ENCODE measurements at places on chromosomes 6 and 20.

DNA sequence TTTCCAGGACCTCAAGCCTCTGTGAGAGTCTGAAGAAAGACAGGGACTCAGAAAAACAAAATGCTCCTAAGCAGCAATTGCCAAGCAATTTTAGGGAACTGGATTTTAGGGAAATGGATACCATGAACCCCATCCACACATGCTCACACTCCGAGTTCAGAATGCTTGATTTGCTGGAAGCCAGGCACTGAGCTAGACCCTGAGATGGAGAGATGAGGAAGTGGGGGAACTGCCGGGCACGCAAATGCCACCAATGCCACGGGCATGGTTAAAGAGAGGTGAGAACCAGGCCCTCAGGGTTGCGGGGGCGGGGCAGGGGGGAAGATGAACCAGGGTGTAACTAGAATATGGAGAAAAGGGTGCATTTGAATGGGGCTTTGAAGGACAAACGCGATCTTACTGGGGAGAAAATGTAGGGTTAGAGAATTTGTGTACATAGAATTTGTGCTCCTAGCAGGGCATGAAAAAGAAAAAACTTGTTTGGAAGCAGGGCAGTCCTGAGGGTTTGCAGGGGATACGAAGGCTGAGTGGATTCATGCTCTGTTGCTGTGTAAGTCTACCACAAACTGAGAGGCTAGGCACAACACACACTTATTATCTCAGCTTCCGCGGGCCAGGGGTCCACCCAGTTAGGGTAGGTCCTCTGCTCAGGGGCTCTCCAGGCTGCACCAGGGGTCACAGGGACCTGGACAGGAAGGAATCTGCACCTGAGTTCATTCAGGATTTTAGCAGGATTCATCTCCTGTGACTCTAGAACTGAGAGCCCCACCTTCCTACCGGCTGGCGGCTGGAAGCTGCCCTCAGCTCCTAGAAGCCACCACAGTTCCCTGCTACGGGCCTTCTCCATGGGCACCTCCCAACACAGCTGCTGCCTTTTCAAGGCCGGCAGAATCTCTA lies 108.0 kb downstream of the SNX5 start:
- DNase-seq: no peak

GRCh38 chr6:49300443-49300842 lies 162.6 kb downstream of the MMUT start:
- DNase-seq: no peak

DNA sequence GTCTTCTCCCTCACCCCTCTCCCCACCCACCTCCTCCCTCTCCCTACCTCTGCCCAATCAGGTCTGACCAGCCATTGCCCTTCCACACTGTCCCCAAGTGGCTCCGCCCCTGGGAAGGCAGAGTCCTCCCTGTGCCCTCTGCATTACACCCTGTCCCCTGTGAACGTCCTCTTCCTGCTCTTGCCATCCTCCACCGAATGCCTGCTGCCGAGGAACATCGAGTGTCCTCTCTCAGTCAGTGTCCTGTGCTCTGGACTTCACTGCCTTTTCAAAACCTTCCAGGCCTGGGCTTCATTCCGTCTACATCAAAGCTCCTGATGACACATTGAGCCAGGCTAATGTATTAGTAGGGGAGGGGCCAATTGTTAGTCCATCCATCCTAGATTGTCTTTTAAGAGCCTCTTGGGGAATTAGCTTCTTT lies 3.3 kb upstream of the PACSIN1 start:
- DNase-seq: no peak

- peak; percentile 62 for DNase-seq
Observed at GRCh38 chr20:47241345-47241781, 115.1 kb downstream of the ZMYND8 start.

DNA sequence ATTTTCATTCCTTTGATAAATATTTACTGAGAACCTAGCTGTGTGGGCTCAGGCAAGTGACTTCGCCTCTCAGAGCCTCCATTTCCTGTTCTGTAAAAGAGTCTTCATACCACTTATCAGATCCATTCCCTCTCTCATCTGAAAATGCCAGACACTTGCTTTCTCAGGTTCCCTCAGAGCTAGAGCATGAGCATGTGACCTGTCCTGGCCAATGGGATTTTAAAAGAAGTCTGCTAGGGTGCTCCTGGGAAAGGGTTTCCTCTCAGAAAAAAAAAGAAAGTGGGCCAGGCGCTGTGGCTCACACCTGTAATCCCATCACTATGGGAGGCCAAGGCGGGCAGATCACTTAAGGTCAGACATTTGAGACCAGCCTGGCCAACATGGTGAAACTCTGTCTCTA lies 5.3 kb downstream of the KCNB1 start:
- DNase-seq: no peak

- DNase-seq: peak; percentile 42
Observed at GRCh38 chr20:25496968-25497401, 88.3 kb downstream of the NINL start.

GRCh38 chr20:43916881-43917371 lies 2.3 kb downstream of the TOX2 start:
- DNase-seq: peak; percentile 16

GRCh38 chr20:34163307-34163706 lies 51.3 kb upstream of the EIF2S2 start:
- DNase-seq: no peak

- no peak for DNase-seq
Observed at GRCh38 chr6:11778648-11779328, at the start of gene ADTRP. Gene ADTRP, minus strand, starts transcription at chr6:11778803. Its CDS starts 44 bp downstream, at chr6:11778759.

- peak; percentile 89 for DNase-seq
Observed at GRCh38 chr6:132198896-132199295, 202.4 kb downstream of the MOXD1 start.

DNA sequence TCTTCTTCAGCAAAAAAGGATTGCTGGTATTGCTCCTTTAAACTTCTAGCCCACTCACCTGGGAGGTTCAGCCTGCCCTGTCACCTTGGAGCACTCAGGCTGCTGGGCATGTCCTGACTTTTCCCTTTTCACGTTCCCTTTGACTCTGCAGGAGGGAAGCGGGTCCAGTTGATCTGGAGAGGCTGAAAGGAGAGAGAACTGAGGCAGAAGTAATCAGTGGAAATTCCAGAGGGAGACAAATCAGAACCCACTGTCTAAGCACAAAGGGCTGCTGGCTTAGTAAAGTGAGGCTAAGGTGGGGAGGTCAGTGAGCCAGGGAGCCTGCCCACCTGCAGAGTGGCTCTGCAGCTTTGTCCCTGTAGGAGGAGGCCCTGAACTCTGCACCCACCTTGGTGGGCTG lies 9.7 kb upstream of the SYNDIG1 start:
- DNase-seq: no peak

GRCh38 chr20:38083338-38084048 lies 49.9 kb downstream of the RPRD1B start:
- DNase-seq: peak; percentile 25

- DNase-seq: peak; percentile 17
Observed at GRCh38 chr20:61638802-61639585, 386.9 kb downstream of the CDH4 start.

- no peak for DNase-seq
Observed at GRCh38 chr6:52558266-52559000, 18.4 kb downstream of the TRAM2 start.

- DNase-seq: no peak
Observed at GRCh38 chr6:17200395-17200794, 80.8 kb upstream of the RBM24 start.

- DNase-seq: no peak
Observed at GRCh38 chr6:107125771-107126170, 10.5 kb upstream of the BEND3 start.

GRCh38 chr6:39962831-39963230 lies 28.6 kb upstream of the MOCS1 start:
- no peak for DNase-seq

GRCh38 chr6:37059344-37060194 lies 54.1 kb downstream of the FGD2 start:
- DNase-seq: peak; percentile 94

GRCh38 chr6:166540631-166541331 lies 45.7 kb downstream of the RAMACL start:
- DNase-seq: no peak

DNA sequence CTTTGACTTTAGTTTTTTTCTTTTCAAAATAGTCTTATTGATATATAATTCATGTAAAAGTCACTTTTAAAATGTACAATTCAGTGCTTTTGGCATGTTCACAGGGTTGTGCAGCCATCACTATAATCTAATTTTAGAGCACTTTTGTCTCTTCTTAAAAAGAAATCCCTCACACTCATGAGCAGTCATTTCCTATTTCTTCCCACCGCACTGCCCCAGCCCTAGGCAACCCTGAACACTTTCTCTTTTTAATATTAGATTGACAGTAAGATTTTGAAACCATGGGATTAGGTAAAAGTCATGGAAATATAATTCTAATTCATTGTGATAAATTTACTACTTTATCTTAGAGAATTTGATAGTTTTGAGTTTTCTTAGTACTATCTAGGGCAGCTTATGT lies 309.4 kb downstream of the UTRN start:
- no peak for DNase-seq

- DNase-seq: peak; percentile 24
Observed at GRCh38 chr20:6164421-6165341, 41.9 kb upstream of the FERMT1 start.

DNA sequence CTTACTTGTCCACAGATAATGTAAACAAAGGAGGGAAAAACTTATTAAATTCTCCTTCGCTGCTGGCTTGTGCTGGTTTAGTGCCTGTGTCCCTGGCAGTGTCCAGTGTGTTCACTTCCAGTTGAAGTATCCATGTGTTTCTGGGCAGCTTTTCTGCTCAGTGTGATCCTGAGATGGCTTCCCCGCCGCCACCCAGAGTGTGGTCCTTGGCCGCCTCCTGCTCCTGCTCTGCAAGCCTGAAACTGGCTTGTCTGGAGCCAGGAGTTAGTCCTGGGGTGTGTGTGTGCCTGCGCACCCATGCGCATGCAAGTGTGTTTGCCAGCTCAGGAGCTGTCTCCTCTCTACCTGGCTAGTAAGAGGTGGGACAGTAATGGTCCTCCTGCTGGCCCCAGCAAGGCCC lies 7.2 kb downstream of the BTBD3 start:
- DNase-seq: no peak

DNA sequence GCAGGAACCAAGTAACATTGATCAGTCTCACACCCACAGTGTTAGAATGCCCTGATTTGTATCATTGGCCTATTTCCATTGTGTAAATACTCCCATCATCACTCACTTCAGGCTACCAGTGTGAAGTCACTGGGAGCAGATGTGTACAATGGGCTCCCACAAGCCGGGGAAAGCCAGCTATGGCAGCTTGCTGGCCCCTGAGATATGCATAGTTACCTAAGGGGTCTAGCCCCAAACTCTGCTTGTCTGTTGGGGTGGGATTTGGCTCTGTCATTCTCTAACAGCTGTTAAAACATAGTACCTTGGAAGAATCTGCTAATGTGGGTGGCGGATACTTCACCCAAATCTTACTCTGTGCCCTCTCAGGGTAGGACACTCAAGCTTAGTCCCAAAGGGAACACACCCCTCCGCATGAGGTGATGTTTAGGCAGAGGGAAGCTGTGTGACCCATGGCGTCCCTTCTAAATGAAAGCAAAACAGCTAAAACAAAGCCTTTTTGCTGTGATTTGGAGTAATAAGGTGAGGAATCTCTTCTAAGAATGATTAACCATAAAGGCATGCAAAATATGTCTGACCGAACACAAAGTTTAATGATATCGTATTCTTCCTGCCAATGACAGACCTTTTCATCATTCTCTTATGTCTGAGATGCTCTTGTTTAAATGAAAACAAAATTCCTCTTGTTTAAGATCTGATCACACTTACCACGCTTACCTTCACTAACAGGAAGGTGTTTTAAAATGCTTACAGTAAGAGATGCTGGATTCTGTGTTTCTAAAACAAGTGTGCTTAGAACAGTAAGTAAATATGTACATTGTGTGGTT lies 45.9 kb upstream of the PXDC1 start:
- peak; percentile 82 for DNase-seq

GRCh38 chr20:46430921-46431712 lies 24.7 kb upstream of the ELMO2 start:
- no peak for DNase-seq

- peak; percentile 66 for DNase-seq
Observed at GRCh38 chr6:140379919-140380318, 1005.5 kb upstream of the CITED2 start.

DNA sequence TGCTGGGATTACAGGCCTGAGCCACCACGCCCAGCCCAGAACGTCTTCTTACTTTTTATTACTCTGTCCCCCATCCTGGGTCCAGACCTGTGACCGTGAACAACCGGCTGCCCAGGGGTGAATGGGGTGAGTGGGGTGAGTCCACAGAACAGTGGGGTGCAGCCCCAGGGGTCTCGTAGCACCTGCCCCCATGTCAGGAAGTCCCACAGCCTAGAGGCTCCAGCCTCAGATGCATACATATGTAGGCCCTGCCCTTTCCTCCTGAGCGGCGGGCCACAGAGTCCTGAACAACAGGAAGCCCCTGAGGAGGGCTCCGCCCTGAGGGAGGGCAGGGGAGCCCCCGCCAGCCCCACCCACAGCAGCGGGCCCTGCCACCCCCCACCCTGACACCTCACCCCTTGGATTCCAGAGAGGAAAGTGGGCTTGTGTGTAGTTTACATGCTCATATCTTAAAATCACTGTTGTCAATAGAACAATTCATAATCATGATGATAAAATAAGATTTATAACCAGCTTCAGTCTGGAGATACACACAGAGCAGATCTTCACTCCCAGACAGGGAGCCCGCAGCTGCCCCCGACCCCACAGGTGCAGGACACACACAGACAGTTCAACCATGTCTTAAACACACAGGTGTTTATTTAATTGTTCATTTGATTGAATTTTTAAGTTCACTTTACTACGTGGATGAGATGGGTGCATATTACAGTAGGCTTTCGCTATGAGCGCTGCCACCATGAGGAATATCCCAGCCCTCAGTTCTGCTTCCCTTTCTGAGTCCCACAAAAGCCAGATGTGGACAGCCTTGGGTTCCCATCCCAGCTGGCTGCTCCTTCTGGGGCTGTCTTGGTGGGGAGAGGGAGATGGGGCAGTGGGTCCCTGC lies 12.4 kb upstream of the GMEB2 start:
- DNase-seq: no peak

GRCh38 chr6:156197513-156197912 lies 579.7 kb upstream of the ARID1B start:
- no peak for DNase-seq

- no peak for DNase-seq
Observed at GRCh38 chr6:139641376-139641775, 266.9 kb upstream of the CITED2 start.

DNA sequence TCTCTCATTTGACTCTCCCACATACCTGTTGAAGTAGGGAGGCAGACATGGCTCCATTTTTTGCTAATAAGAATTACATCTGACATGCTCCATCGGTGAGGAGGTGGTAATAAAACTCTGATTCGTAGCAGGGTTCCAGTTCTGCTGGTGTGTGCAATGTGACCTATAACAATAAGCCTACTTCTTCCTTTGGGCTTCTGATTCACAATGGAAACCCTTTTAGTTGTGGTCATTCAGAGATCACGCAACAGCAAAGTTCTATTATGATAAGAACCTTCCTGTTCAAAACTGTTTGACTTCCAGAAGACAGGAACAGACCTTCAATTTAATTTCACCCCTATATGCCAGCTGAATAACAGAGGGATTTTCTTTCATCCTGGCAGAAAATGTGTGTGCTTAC lies 31.4 kb upstream of the GSTA4 start:
- no peak for DNase-seq

DNA sequence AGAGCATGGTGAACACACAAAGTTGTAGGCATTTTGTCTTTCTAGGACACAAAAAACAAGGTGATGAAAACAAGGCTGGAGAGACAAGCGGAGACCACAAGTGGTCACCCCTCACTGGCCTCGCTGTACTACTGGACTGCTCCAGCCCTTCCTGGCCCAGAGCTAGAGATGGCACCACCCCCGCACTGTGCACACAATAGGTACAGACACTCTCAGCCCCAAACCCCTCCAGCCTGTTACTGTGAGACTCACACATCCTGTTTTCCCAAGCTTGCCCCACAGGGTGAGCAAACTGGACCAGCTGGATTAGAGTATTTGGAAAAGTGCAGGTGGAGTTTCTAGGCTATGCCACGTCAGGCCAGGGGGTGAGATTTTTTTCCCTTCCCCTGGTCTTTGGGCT lies 8.4 kb upstream of the ZSWIM1 start:
- no peak for DNase-seq
